Smooth muscle cell of the pulmonary artery (primary cell): ENCODE measurements at places on chromosomes 12 and 14. TPM values are rescaled to one million over a fixed set of nuclear protein-coding genes. Genes with fewer than 3 reads are reported as not detected.

The ACVRL1 gene
- total RNA-seq: 6.2 and 31.9 TPM in 2 replicates

The PIK3C2G gene
- not detected in 2 replicates for total RNA-seq

The TRPV4 gene
- 1.3 and 1.4 TPM in 2 replicates for total RNA-seq

The GRIN2B gene
- not detected in 2 replicates for total RNA-seq

The EP400 gene
- 15.2 and 20.2 TPM in 2 replicates for total RNA-seq

The TMEM132C gene
- 0.07 TPM in 1 of 2 replicates, not detected in the other for total RNA-seq

The ALDH2 gene
- 39.2 and 56.9 TPM in 2 replicates for total RNA-seq

The PIP4P1 gene
- total RNA-seq: 17.9 and 22.4 TPM in 2 replicates

The NRIP2 gene
- total RNA-seq: 0.07 TPM in 1 of 2 replicates, not detected in the other

The CEBPE gene
- not detected in 2 replicates for total RNA-seq

The AMDHD1 gene
- total RNA-seq: 0.07 and 0.13 TPM in 2 replicates

The MBD6 gene
- 8.2 and 15.3 TPM in 2 replicates for total RNA-seq

The C14orf39 gene
- total RNA-seq: not detected in 2 replicates

The TMTC1 gene
- total RNA-seq: 43.8 and 93.0 TPM in 2 replicates

The DLGAP5 gene
- 2.8 and 10.2 TPM in 2 replicates for total RNA-seq

The ARMH4 gene
- 9.1 and 9.6 TPM in 2 replicates for total RNA-seq

The PLD4 gene
- 0.07 and 0.13 TPM in 2 replicates for total RNA-seq

The SERPINA3 gene
- total RNA-seq: 9.7 and 37.5 TPM in 2 replicates

The MON2 gene
- total RNA-seq: 54.2 and 69.4 TPM in 2 replicates

The DPPA3 gene
- not detected in 2 replicates for total RNA-seq

The RBP5 gene
- total RNA-seq: not detected in 2 replicates

The SPATS2 gene
- total RNA-seq: 22.9 and 29.9 TPM in 2 replicates

The TPPP2 gene
- not detected in 2 replicates for total RNA-seq

The NOS1 gene
- total RNA-seq: not detected in 2 replicates

The MIPOL1 gene
- 10.2 and 16.3 TPM in 2 replicates for total RNA-seq

The DYNC1H1 gene
- 1,336 and 1,508 TPM in 2 replicates for total RNA-seq

The PAX9 gene
- total RNA-seq: 0.10 and 0.52 TPM in 2 replicates

The DYRK2 gene
- total RNA-seq: 51.9 and 57.7 TPM in 2 replicates

The CLEC4E gene
- total RNA-seq: not detected in 2 replicates

The ALG10B gene
- total RNA-seq: 4.4 and 6.7 TPM in 2 replicates

The IQSEC3 gene
- 0.07 and 0.17 TPM in 2 replicates for total RNA-seq

The FAM222A gene
- under 0.01 and 0.23 TPM in 2 replicates for total RNA-seq

The PACS2 gene
- total RNA-seq: 56.4 and 101 TPM in 2 replicates

The TMEM253 gene
- total RNA-seq: 0.13 TPM in 1 of 2 replicates, not detected in the other

The GUCY2C gene
- total RNA-seq: not detected in 2 replicates

The MMP14 gene
- total RNA-seq: 445 and 1,032 TPM in 2 replicates

The ITGB7 gene
- total RNA-seq: 0.40 and 0.52 TPM in 2 replicates

The TEX52 gene
- total RNA-seq: not detected in 2 replicates

The GPR137C gene
- total RNA-seq: 0.33 and 0.39 TPM in 2 replicates

The KRT75 gene
- total RNA-seq: not detected in 2 replicates

The MYH6 gene
- total RNA-seq: not detected in 2 replicates

The BBOF1 gene
- total RNA-seq: 6.0 and 6.1 TPM in 2 replicates

The CCDC38 gene
- total RNA-seq: not detected in 2 replicates
